ENCODE measurements at places on chromosomes 7 and 10.

GRCh38 chr7:70856901-70857630 is 274.9 kb upstream of the GALNT17 start:
- peak; percentile 29 for DNase-seq

GRCh38 chr10:71255808-71256660 is 43.7 kb downstream of the UNC5B start:
- DNase-seq: no peak

DNA sequence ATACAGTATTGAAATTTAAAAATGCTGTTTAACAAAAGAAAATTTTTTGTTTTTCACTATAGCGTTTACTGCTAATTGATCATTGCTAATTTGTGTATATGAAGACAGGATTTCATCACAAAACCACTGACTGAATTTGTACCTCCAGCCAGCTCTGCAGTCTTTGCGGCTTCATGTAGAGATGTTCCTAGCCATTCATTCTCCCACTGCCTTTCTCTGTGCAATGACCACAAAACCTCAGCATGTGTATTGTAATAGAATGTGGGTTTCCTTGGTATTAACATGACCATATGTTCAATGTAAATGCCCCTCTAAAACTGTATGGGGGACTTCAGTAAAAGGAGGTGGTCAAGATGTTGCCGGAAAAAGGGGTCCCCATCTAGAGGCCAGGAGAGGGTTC is 81.1 kb upstream of the STEAP1B start:
- peak; percentile 22 for DNase-seq

- no peak for DNase-seq
Observed at GRCh38 chr10:4492202-4492601, 333.8 kb upstream of the AKR1E2 start.

DNA sequence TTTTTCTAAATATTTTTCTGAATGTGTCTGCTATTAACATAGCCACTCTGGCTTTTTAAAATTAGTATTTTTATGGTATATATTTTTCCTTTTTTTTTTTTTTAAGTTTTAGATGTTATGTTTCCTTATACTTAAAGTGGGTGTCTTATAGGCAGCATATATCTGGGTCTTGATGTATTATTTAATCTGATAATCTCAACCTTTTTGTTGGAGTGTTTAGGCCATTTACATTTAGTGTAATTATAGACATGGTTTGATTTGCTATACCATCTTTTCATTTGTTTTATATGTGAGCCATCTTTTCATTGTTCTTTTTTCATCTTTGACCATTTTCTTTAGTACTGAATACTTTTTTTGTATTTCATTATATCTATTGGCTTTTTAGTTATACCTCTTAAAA is 45.0 kb downstream of the TRUB1 start:
- no peak for DNase-seq

DNA sequence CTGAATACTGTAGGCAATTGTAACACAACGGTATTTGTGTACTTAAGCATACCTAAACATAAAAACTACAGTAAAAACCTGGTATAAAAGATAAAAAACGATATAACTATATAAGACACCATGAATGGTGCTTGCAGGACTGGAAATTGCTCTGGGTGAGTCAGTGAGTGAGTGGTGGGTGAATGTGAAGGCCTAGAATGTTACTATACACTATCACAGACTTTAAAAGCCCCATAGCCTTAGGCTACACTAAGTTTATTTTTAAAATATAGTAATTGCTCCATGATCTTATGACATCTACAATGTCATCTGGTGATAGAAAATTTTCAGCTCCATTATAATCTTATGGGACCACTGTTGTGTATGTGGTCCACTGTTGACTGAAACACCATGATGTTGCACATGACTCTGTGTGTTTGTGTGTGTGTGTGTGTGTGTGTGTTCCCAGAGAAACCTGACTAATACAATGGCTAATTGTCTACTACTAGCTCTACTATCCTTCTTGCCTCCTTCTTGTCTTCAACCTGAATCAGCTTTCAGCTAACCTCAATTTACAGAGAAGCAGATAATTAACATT is 27.6 kb upstream of the PRPF18 start:
- DNase-seq: no peak

GRCh38 chr7:51313738-51314425 is 2.7 kb downstream of the COBL start:
- DNase-seq: no peak

DNA sequence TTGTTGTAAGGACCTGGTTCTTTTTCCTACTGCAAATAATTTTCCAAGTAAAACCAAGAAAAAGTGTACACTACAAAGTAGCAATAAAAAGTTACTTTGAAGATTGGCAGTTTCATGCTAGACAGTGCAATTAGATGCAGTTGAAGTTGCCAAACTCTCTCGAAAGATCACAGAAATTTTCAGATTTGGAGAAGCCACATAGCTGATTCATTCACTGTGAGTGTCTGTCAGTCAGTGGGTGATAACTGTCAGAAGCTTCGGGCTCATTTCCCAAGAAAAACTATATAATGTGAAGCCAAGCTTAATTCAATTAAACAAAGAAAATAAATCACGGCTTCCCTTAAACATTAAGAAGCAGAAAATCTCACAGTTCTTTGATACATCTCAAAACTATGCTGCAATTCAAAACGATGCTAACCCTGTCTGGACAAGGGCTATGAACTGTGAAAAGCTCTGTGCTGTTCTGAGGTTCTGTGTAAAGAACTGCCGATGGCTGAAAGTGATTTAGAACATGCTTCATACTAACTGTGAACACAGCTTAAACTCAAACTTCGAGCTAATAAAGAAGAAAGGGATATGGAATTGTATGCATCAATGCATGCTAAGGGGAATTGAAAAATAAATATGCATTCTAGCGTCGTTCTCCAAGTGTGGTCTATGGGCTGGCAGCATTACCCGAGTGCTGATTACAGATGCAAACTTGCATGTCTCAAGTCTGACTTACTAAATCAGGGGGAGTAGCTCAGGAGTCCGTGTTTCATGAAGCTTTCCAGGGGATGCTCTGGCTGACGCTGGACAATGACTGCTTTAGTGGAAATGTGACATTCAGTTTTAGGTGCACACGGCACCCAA is 557.4 kb downstream of the CALN1 start:
- DNase-seq: no peak

- no peak for DNase-seq
Observed at GRCh38 chr7:92916770-92917224, 80.4 kb upstream of the CDK6 start.

DNA sequence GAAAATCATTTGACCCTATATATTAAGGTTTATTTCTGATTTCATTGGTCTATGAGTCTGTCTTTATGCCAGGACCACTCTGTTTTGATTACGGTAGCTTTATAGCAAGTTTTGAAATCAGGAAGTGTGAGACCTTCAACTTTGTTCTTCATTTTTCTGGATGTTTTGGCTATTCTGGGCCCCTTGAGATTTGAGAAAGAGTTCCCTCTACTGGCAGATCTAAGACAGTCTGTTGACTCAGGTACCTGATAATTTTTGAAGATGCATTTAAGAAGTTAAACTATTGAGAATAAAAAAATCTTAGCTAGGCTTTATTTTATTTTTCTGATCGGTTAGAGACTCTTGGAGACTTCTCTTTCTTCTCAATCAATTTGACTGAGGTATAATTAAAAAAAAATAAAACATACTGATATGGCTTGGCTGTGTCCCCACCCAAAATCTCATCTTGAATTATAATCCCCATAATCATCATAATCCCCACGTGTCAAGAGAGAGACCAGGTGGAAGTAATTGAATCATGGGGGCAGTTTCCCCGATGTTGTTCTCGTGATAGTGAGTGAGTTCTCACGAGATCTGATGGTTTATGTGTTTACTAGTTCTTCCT is 209.2 kb downstream of the SNX10 start:
- no peak for DNase-seq

GRCh38 chr7:44400033-44400511 is 74.7 kb upstream of the CAMK2B start:
- no peak for DNase-seq

DNA sequence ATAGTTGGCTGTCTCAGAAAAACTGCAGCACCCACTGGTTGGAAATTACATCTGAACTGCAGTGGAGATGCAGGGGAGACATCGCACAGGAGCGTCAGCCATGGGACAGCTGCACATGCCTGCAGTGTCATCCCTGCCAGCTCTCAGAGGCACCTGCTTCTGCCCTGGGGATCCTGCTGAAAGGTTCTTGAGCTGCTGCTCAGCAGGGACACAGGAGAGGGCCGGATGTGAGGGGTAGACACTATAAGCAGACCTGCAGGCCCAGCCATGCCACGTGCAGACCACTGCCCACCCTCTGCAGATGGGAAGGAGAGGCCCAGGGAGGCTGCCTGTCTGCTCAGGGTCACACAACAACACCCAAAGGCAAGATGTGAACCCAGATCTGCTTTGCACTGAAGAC is 601.4 kb downstream of the DNAJB6 start:
- no peak for DNase-seq

DNA sequence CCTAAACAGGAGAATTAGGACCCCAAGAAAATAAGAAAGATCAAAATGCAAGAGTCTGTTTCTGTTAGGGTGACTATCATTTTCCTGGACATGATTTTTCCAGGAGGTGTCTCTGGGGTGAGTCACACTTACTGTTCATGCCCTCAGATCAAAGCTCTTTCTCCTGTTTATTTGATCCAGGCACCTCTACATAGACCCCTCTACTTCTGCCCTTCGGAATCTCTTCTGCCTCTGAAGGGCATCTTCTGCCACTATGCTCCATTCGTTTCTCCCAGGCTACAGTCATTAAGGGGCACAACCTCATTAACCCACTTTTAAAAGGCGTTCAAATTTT is 1328.0 kb downstream of the GATA3 start:
- DNase-seq: no peak

GRCh38 chr7:30329716-30330115 is 45.3 kb downstream of the ZNRF2 start:
- DNase-seq: no peak

- no peak for DNase-seq
Observed at GRCh38 chr10:64054392-64054791, 533.2 kb downstream of the REEP3 start.

- no peak for DNase-seq
Observed at GRCh38 chr10:97611473-97611872, 21.8 kb downstream of the MORN4 start.

GRCh38 chr7:40526951-40527715 is 392.3 kb downstream of the SUGCT start:
- DNase-seq: no peak

GRCh38 chr10:73788864-73789658 is 3.7 kb downstream of the ZSWIM8 start:
- DNase-seq: no peak

GRCh38 chr7:465710-466400 is 53.8 kb downstream of the PDGFA start:
- no peak for DNase-seq

- no peak for DNase-seq
Observed at GRCh38 chr10:94405406-94405805, 3.1 kb downstream of the TBC1D12 start.

GRCh38 chr7:29976266-29976665 is 13.3 kb downstream of the SCRN1 start:
- DNase-seq: no peak

DNA sequence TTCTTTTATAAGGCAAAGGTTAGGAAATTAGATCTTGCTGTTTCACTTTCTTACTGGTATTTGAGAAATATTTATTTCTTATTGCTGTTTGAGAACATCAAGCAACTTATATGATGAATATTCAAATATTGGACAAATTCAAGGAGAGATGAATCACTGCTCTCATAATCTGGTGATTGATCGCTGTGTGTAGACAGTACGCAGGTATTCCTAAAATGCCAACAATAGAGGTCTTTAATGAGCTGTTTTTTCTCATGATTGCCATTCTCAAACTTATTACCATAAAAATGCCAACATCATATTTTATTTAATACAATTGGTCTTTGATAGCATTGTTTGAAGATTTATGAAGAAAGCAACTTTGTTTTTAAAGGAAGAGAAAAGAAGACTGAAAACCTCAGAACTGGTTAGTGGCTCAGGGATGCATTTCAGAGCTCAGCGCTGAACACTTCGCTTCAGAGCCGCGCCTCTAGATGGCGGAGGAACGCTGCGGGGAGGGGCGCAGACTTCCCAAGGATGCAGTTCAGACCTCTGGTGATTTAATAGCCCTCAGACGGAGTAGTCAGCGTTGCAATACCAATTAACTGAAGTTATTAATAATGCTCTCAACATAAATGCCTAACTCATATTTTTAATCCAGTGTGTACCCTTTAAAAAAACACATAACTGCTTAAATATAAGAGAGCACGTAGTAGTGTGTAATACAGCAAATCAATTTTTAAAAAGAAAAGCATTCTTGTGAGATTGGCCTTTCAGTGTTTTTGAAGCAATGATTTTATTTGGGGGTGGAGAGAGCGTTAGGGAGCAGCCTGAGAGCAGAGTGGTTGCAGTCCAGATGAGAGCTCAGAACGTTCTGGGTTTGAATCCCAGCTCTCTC is 38.5 kb upstream of the STEAP4 start:
- DNase-seq: no peak

GRCh38 chr10:126433351-126433750 is 45.1 kb upstream of the ADAM12 start:
- DNase-seq: no peak

GRCh38 chr7:88398459-88398858 is 91.8 kb upstream of the STEAP4 start:
- DNase-seq: no peak

DNA sequence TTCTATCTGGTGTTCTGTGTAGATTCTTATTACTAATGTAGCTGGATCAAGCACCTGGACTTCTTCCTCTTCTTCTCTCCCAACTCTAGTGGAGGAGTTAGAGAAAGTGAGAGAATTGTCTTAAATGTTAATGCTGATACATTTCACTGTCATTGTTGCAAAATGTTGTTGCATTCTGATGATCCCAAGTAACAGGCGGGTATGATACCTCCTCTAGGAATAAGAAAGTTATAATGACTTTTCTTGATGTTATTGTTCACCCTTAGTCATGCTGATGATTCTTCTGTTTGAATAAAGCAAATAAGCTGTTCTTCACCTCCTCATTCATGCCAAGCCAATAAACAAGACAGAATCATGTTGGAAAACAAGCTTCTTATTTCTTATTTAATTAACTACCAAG is 9.1 kb downstream of the CHRM2 start:
- no peak for DNase-seq

DNA sequence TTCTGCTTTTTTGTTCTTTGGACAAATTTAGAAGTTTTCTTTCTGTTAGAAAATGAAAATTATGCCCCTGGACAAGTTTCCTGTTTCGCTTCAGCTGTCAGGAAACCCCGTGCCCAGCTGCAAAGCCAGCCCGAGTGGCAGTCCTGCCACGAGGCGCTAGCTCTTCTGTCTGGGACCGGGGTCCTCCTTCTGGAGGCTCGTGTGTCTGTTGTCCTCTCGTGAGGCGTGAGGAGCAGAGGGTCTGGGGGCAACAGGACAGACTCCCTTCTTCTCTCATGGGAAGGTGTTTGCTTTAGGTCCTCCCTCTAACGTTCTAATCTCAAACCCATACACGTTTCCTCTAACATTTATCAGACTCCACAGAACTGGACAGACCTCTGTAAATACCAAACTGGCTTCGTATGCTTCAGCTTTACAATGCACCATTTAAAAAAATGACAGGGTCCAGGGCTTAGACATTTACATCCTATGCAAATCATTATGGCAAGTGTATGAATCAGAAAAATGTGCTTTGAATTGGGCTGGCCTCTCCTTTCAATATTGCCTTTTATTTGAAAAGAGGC is 184.5 kb upstream of the SHH start:
- no peak for DNase-seq
